ENCODE measurements at places on chromosomes 3 and 15.

DNA sequence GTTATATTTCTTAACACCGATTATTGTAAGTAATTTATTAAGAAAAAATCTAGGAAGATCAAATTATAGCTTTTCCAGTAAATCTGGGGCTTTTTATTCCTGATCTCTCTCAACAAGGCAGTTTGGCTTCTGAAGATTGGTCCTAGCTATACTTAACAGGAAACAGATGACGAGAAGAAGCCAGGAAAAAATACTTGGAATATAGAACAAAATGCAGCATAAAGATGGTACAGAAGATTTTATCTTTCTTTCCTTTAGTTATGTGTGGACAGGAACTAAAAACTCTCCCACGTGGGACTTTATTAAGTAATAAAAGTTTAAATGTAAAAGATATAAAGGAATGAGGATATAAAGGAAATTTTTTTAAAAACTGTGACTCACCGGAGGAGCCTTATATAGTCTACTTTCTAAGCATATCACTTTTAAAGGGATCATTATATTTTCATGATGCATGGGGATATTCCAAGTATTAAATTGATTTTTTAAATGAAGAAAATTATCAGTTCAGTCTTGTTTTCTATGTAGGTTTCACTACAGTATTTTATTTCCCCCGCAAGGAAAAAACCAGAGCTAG, 8.2 kb downstream of the B3GNT5 start:
- no peak for DNase-seq

DNA sequence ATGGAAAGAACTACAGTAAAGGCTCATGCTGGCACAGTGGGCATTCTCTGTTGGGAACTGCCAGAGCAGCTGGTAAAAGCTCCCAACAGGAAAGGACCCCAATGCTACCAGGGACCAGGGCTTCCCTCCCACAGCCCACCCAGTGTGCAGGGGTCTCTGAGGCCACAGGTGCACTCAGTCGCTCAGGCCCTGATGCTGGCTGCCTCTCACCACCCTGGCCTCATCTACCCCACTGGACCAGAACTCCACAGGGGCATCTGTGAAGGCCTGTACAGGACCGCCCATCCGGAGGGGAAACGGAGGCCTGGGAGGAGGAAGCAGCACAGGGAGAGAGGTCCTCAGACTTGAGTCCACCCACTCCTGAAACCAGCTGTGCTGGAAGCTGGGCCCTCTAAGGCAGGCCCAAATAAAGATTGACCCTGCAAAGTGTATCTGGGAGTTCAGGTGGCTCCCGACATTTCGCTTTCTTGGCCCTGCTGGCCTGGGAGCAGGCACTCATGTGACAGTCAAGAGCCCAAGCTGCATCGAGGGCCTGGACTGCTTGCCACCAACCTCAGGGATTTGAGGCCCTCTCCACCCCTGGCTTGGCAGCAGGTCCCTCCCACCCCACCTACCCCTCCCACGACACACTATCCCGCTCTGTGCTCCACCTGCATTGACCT, 12.7 kb downstream of the KLF15 start:
- DNase-seq: no peak

GRCh38 chr3:110227991-110228390, 843.6 kb upstream of the NECTIN3 start:
- DNase-seq: no peak

DNA sequence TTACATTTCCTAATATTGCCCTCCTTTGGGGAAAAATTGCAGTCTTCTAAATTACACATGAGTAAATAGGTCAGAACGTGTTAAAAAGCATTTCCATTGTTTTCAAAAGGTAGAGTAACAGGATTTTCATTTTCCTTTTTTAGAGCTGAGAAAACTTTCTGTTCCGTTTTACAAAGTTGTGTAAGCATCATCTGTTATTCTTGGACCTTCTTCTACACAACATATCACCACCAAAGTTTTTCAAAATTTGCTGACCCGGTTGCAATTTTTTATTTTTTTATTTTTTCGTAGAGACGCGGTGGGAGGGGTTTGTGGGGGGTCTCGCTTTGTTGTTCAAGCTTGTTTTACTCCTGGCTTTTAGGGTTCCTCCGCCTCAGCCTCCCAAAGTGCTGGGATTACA, 1.1 kb downstream of the CCDC39 start:
- DNase-seq: no peak

- no peak for DNase-seq
These were observed 25.2 kb downstream of the CCDC14 start for GRCh38 chr3:123935830-123936229.

DNA sequence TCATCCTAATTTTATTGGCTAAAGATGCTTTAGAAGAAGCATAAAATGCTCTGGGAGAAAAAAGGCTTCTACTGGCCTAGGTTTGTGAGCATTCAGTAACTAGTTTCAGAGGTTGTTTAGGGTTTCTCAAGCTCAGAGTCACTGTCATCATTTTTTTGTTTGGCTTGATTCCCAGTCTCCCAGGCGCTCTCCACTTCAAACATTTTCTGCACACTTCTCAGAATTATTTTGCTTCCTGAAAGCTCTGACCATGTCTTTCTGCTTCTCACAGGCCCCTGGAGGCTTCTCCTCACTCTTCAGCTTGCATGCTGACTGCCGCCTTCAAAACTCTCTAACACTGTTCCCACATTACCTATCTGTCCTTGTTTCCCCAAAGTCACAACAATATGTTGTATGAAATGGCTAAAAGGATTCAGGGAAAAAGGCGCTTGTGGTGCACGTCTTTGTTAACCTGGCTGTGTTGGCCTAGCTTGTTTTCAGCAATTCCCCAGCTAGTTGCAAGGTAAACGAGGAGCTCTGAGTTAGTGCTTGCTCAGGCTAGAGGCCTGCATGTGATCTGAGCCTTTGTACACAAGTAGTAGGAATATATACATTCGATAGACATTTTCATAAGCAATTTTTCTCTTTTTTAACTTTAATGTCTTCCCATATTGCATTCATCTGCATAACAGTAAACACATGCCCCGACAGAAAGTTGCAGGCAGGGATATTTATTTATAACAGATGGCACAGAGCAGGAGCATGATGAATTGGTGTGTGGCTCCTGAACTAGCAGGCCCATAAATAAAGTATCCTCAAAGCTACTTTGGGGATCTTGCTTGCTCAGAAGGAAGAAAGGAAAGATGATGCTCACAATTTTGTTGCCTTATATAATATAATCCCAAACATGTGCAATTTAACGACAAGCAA, 129.2 kb upstream of the DPH6 start:
- DNase-seq: no peak

DNA sequence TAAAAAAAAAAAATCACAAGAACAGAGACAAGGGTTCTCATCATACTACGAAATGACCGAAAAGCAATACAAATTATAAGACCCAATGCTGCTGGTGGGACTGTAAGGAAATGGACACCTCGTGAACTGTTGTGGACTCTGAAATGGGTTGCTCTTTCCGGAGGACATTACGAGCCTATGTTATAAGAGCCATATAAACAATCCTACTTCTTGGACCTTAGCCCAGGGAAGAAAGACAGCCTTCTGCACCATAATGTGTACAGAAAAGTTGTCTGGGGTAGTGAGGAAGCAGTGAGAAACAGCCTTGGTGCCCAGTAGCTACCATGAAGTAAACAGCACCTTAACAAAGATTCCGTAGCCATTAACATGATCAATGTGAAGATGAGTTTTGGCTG, 2.7 kb downstream of the SLC22A14 start:
- no peak for DNase-seq

DNA sequence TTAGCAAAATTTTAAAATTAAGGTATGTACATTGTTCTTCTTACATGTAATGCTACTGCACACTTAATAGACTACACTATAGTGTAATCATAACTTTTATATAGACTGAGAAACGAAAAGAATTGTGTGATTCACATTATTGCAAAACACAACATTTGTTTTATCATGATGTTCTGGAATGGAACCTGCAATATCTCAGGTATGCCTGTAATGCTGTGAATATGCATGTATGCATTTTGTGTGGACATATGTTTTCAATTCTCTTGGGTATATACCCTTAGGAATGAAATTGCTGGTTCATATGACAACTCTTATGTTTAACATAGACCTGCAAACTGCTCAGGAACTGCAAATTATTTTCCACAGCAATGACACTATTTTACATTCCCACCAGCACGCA, 38.6 kb upstream of the TJP1 start:
- no peak for DNase-seq

GRCh38 chr15:75836959-75837334, 6.3 kb upstream of the UBE2Q2 start:
- peak; percentile 53 for DNase-seq

GRCh38 chr3:1068985-1069384, 23.8 kb upstream of the CNTN6 start:
- no peak for DNase-seq

All from epithelial cell of prostate (primary cell).